T-helper 17 cell (primary cell): ENCODE measurements at places on chromosomes 2 and 18.

DNA sequence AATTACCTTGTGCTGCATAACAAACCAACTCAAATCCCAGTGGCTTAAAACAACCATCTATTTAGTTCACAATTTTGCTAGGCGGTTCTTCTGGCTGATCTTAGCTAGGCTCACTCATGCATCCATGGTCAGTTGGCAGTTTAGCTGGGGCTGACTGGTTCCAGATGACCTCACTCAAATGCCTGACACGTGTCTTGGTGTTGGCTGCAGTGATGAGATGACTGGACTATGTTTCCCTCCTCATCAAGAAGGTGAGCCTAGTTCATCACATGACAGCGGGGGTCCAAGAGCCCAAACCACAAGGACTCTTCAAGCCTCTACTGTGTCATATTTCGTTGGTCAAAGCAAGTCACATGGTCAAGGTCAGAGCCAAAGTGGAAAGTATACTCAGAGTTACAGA is 42.7 kb upstream of the ACTR3 start:
- no peak for DNase-seq

DNA sequence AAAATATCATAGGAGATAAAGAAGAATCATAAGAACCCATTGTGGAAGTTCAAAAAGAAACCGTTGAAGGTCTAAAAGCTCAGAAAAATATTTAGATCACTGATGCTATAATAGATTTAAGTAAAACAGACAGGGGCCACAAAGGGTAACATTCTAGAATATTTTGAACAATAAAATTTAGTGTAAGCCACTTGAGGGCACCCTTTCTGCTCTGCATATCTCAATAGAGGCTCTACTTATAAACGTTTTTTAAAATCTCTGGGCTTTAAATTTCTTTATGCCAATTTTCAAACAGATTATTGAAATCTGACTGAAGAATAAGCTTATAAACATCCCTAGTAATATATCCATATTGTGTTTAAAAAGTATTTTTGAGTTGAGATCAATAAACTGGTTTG is 57.6 kb upstream of the IL1RL1 start:
- no peak for DNase-seq

DNA sequence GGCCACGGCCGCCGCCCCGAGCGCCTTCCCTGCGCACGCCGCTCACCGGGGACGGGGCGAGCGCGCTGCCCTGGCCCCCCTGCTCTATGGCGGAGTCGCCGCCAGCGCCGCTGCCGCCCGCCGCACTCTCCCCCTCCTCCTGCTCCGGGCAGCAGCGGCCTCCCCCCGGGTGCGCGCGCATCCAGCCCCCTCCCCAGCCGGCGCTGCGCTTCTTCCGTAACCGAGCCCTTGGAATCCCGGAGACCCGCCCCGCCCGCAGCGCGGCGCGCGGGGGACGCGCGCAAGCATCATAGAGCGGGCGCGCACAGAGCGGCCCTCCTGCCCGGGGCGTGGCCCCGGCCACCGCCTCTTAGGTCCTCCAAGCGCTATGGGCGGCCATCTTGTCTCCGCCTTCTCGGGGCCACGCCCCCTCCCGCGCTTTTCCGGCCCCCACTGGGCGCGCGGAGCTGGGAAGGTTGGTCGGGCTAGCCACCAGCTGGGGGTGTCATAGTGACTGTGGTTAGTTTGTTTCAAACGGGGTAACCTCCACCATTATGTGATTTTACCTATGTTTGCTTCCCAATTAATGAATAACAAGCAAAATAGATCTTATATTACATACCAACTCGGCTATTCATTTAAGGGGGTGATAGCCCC is at the start of gene MBD2:
Gene MBD2, minus strand, starts transcription at position 291 of the 636 bp plus-strand sequence. Its CDS starts 110 bp downstream, at position 181.
- peak; percentile 91 for DNase-seq

DNA sequence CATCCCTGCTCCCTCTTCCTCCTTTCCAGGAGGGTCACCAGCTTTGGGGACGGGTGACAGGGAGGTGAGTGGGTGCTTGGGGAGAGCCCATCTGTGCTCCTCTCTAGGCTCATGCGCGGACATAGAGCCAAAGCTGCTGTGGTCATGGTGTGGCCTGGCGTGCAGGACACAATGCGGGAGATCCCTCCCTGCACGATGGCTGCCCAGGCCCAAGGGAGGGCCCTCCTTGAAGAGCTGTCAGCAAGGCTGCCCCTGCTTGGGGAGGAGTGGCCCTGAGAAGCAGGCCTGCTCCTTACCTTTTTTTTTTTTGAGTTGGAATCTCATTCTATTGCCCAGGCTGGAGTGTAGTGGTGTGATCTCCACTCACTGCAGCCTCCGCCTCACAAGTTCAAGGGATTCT is 111.4 kb downstream of the DYSF start:
- DNase-seq = no peak

- no peak for DNase-seq
These were observed 17.0 kb downstream of the CYP27A1 start for GRCh38 chr2:218798767-218799504.

DNA sequence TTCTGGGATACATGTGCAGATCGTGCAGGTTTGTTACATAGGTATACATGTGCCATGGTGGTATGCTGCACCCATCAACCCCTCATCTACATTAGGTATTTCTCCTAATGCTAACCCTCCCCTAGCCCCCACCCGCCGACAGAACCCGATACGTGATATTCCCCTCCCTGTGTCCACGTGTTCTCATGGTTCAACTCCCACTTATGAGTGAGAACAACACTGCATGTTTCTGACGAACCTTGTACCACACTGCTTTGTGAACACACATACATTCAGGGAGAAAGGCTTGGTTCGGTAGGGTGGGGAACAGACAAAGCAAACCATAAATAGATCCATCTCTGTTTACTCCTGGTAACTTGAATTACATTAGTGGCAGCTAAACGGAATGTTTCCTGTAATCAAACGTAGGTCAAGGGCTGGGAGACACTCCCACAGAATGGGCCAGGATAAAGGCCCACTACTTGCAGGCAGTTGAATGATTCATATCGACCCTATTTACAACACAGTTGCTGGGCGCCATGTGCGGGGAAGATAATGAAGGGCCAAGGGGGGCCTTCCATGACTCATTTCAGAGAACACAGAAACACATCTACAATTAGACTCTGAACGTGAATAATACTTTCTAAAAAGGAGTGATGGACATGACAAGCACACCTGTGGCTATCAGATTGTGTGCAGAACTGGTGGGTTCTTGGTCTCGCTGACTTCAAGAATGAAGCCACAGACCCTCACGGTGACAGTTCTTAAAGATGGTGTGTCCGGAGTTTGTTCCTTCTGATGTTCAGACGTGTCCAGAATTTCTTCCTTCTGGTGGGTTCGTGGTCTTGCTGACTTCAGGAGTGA is 56.8 kb upstream of the KIDINS220 start:
- no peak for DNase-seq

DNA sequence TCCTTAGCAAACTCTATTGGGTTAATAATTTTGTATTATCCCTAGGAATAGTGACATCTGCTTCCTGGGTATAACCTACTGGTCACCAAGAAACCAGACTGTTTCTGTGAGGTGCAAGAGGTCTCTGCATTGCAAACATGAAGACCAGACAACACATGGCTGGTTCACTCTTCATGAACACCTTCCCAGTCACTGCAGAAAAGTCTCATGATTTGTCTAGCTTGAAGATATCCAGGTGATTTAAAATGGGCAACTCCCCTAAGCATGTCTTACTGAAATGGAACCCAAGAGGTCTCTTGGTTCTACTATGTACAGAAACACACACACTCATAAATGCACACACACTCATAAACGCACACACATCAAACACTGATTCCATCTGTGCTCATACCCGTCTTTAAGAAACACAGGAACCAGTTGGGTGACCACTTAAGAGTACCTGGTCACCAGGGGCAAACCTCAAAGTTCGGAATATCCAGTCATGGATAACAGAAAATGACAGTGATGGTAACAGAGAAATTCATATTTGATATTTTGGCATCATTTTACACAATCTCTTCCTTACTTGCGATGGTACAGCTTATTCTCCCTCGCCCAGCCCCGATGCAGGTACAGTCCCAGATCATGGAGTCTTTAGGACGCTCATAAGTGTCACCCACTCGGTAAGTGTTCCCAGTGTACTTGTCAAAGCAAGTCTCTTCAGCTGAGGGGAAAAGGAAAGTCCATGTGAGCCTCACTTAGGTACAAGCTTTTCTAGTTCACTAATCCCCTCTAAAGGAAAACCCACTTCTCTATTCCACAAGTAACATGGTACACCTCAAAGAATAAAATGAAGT is 2.9 kb downstream of the FN1 start:
- DNase-seq = no peak

GRCh38 chr2:113157897-113158753 is 15.6 kb upstream of the PSD4 start:
- DNase-seq = no peak

DNA sequence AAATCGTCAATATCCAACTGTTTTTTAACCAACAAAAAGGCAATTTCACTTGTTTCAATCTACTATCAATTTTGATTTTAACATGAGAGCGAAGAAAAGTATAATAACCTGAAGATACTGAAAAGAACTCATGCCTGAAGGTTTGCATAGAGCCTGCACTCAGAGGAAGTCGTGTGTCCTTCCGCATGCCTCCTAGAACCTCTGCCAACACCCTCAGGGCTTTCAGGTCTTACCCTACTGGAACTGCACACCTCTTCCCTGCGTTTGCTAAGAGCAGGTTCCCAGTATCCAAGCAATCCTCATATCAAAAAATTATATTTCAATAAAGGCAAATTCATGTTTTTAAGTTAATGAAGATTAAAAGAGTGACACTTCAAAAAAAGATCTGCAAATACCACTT is 74.7 kb downstream of the PIAS2 start:
- no peak for DNase-seq

DNA sequence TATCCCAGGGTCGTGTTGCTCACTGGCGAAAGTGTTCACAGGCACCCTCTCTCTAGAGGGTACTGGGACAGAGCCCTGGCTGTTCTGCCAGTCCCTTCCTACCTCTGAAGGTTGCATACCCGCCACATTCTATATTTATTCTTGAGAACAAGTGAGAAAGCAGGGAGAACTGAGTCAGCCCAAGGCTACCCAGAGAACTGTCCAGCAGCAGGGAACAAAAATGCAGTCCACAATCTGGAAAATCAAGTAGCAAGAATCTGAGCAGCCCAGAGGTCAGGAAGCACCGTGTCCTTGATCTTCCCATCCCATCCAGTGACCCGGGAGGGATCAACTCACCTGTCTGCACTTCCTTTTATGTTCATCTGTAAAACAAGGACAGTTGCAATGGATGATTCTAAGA is 164.1 kb downstream of the FBXO15 start:
- no peak for DNase-seq

GRCh38 chr2:120365236-120365793 is 19.4 kb downstream of the INHBB start:
- no peak for DNase-seq

DNA sequence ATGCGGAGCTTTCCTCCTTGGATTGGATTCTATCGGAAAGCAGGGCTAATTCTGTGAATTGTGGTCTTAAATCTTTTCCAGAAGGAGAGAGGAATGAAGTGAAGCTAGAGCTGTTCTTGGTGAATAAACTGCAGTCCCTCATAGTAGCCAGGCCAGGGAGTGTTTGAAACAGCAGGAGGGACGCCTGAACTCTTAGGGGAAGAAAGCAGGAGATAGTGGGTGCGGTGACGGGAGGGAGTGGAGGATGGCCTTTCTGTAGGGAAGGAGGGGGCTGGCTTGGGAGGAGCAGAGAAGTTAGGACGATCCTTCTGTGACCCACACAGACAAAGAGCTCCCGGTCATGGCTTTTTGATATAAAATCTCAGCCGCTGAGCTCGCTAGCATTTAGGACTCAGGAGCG is 47.5 kb upstream of the KCNF1 start:
- no peak for DNase-seq

DNA sequence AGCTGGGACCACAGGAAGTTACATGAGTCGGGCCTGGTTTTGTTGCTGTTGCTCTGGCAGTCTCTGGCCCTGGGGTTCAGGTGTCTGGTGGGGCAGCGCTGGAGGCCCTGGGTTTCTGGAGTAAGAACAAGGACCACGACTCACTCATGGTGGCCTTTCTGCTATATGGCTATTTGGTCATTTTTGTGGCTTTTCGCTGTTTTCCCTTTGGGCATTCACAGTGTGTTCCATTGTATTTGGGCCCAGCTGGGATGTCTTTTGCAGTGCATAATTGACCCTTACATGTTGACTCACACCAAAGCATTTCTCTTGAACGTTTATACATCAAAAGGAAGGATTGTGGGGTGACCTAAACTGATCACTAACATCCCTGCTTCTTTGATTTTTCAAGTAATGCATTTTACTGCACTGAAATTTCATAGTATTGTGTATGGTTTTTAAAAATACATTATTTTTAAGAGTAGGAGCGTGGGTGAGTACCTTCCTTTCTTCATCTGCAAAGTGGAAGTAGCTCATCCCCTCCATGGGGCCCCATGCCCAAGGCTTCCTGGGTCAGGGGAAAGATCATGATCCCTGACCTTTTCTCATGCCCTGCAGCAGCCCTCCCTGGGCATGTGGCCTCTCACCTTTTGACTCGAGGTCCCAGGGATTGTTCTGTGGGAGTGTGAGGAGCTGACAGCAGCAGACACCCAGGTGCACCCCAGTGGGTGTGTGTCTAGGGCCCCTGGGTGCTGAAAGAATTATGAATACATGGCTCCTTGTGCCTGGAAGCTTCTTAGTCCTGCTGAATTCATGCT is 225.5 kb downstream of the AGAP1 start:
- no peak for DNase-seq

- no peak for DNase-seq
These were observed 356.6 kb downstream of the FBXO15 start for GRCh38 chr18:73791081-73791480.

DNA sequence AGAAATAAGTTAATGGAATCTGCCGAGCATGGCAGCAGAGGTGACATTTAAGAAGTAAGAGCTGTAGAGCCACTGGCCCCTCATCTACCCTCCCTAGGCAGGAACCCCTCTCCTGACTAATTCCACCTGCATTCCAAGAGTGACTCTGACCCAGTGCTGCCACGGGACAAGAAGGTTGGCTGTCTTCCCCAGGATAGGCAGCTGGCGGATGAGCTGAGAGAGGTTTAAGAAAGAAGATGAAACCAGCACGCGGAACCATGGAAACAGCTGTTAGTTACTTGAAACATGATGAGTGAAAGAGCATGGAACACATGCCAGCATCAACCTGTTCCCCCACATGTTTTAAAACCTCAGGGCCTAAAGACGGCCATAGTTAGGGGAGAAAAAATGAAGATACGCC is 74.1 kb downstream of the RND3 start:
- no peak for DNase-seq

- DNase-seq = no peak
These were observed 121.8 kb downstream of the ALK start for GRCh38 chr2:29799628-29800027.

DNA sequence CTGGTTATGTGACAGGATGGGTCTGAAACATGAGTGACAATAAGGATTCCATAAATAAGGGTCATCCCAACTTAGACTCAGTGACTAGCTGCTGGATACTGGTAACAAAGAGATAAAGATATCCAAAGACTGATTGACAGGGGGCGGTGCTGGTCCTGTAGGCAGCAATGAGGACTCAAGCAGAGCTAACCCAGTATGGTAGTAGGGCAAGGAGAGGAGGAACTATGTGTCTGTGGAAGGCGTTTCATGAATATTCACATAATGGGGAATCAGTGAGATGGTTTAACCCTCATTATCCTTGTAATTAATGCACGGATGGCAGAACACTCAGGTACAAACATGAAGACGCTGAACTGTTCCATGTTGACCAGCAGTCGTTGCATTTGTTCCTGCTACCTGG is 102.5 kb upstream of the EML6 start:
- DNase-seq = no peak
